ENCODE measurements at places on chromosomes 16 and 17.

DNA sequence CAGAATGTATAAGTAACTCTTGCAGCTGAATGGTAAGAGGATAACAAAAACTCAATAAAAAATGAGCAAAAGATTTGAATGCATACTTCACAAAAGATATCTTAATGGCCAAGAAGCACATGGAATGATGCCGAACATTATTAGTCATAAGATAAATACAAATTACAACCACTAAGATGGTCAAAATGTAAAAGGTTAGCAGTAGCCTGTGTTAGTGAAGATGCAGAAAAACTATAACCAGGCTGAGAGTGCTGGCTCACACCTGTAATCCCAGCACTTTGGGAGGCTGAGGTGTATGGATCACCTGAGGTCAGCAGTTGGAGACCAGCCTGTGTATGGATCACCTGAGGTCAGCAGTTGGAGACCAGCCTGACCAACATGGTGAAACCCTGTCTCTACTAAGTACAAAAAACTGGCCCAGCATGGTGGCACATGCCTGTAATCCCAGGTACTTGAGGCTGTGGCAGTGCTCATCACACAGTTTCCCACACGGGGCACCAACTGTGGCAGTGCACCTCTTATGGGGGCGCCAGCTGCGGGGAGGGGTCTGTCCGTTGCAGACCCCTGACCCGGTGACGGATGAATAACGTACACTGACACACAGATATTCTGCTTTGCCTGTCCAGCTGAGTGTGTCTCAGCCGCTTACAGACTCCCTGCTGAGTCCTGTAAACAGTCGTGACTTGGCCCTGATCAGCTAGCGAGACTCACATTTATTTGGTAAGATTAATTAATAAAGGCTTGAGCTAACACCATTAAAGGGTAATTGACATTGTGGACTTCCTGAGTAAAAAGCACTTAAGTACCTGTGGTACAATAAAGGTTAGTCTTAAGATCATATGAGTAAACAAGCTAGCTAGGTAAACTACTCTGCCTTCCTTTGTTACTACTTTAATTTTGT is 45.7 kb upstream of the FAM20A start:
- no peak for DNase-seq

- no peak for DNase-seq
These were observed 612.1 kb upstream of the SALL1 start for GRCh38 chr16:51763072-51763661.

- DNase-seq, result no peak
These were observed 31.6 kb upstream of the BCAS3 start for GRCh38 chr17:60645918-60646523.

DNA sequence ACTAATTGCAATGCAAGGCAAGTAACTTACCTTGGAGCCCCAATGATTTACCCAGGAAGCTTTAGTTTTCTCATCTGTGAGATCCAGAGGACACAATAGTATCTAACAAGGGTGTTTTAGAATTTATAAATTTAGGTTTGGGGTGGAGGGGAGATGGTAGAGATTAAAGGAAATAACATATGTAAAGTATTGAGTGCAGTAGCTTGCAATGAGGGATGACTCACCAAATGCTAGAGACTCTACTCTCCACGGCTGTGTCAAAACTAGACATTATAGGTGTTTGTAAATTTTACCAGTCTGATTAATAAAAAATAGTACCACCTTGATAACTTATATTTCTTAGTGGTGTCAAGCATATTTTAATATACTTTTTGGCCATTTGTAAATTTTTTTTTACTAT is 3.7 kb upstream of the ABCA9 start:
- DNase-seq, result no peak

DNA sequence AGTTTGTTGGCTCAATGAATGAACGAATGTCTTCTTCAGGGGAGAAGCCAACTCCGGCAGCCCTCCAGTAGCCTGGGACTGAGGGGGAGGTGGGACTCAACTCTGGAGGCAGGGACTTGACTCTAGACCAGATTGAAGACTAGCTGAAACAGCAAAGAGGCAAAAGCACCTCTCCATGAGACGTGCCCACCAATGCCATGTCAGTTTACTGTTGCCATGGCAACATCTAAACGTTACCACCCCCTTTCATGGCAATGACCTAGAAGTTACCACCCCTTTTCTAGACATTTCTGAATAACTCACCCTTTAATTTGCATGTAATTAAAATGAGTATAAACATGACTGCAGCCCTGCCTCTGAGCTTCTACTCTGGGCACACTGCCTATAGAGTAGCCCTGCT is 91.8 kb downstream of the ASIC2 start:
- no peak for DNase-seq

- DNase-seq, result no peak
These were observed 668 bp downstream of the JUP start for GRCh38 chr17:41785859-41786226.

- no peak for DNase-seq
These were observed 38.7 kb downstream of the NLRC5 start for GRCh38 chr16:57028086-57028485.

DNA sequence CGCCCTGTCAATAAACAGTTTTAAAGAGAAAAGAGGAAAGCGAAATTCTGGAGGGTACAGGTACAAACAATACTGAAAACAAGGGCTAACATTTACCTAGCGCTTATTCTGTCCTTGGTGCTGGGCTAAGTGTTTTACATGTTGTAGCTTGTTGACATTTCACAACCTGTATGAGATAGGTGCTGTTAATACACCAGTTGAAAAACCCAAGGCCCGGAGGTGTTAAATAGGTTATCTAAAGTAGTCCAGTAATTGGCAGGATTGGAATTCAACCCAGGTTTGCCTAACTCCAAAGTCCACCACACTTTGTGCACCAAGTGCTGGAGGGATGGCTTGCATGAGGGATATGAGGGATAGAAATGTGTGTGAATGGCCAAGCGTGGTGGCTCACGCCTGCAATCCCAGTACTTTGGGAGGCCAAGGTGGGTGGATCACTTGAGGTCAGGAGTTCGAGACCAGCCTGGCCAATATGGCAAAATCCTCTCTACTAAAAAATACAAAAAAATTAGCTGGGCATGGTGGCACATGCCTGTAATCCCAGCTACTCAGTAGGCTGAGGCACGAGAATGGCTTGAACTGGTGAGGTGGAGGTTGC is 2.9 kb downstream of the ATP6V0D1 start:
- no peak for DNase-seq

DNA sequence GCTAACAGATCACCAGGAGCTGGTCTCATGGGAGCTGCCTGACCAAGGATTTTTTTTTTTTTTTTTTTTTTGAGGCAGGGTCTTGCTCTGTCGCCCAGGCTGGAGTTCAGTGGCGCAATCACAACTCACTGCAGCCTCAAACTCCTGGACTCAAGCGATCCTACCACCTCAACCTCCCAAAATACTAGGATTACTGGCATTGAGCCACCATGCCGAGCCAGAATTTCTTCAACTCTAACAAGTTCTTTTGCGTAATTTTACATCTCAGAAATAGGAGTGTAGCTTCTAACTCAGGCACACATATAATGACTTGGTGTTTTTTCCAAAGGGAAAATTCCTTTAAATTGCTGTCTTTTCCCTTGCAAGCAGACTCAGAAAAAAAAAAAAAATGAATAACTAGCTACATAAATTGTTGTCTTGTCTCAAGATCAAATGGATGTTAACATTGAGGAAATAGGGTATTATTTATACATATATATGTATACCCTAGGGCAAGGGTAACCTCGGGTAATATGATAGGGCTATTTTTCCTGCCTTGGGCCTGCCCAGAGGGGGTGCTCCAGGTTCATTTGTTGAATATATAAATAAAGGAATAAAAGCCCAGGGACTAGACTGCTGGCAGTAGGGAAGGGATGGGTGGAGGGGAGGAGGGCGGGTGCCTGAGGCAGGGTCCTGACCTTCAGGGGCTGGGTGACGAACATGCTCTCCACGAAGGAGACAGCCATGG is 42.8 kb upstream of the GCSH start:
- no peak for DNase-seq

- DNase-seq, result no peak
These were observed 34.5 kb upstream of the IL34 start for GRCh38 chr16:70611785-70612303.

All from CD4-positive, alpha-beta T cell treated with Interleukin-6 at 100 ng/mL for 8 hours (primary cell).